ENCODE measurements at places on chromosomes 1 and 21. TPM values are rescaled to one million over a fixed set of nuclear protein-coding genes. Genes with fewer than 3 reads are reported as not detected.

CCDC181 gene
- not detected for total RNA-seq

IL10 gene
- not detected for total RNA-seq

GBP7 gene
- not detected for total RNA-seq

SPRR5 gene
- total RNA-seq, result not detected

CIART gene
- total RNA-seq, result 1.4 TPM

TMOD4 gene
- 0.87 TPM for total RNA-seq

CLCA1 gene
- total RNA-seq, result not detected

DNA sequence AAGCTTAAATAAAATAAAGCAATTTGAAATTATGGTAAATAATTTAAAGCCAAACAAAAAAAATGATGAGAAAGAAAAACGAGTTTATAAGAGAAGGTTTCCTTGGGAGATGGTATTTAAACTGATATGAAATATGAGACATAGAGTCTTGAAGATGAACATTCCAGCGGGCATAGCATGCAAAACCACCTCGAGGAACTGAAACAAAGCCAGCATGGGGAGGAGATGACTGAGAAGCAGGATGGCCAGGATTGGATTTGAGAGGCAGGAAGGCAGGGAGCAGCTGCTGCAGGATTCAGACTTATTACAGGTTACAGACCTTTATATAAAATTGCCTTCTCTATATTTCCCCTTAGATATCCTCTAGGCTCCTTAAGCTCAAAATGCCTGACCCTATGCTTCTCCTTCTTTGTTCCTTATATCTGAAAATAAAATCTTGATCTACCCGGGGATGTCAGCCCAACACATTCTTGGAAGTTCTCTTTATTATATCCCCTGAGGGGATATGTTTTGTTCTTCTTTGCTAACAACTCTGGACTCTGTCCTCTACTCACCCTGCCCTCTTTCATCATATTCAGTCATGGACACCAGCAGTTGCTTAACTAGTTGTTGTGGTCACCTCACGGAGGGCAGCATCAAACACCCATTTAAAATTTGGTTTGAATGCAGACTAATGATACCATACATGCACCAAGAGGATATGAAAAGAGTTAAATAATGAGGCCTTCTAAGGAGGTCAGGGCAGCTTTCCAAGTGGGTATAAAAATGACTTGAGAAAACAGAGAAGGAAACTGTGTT, 719.1 kb upstream of the B3GALT2 start:
- DNase-seq, result no peak

DNA sequence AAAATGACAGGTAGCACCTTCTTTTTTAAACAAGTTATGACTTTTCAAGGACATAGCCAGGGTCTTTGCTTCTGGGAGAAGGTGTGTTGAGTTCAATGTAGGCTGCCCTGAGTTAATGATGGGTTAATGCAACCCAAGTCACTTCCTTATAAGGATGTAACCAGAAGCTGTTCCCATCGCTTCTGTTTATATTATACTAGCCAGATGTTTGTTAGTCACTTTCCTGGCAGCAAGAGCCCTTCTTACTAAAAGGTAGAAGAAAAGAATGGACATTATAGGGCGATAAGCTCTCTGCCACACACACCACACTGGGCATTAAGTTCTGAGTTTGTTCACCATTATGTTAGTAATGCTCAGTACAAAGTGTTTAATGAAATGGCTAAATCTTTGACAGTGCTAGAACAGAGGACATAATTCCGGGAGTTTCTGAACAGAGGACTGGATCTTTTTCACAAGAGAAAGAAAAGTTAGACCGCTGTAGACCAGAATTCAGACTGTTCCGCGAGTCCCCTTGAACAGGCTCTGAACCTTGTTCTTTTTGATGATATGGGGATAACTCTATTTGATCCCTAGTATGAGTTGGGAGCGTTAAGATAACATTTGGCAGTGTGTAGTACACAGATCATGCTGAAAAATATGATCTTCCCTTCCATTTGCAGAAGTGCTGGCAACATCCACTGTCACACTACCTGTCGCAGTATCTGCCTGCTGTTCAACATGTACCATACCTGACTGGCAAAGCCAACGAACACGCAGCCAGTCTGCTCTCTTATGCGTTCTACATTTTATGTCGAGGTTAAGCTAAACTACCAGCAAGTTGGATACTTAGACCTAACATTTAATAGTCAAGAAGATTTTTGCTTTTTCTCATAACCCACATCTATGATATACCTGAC, 41.0 kb downstream of the DEGS1 start:
- DNase-seq, result no peak

DNA sequence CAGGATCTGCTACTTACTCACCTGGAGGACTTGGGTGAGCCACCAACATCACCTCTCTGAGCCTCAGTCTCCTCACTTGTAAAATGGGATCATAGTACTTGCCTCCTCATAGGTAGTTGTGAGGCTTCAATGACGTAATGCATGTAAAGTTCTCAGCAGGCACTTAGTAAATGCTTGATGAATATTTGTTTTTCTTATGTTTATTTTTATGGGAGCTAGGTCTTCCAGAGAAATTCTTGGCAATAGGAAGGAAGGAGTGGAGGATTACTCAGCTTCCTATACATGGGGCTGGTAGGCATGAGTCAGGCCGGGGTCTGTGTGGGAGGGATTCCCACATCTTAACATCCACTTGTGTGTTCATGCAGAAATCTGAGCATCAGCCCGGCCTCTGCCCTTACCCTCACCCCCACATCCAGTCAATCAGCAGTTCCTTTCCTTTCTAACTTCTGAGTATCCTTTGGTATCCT, 95.4 kb upstream of the USP24 start:
- peak; percentile 81 for DNase-seq

GRCh38 chr1:206094024-206094423, 23.2 kb downstream of the AVPR1B start:
- no peak for DNase-seq

GRCh38 chr1:65469126-65469888, 48.8 kb downstream of the LEPR start:
- DNase-seq, result no peak

- no peak for DNase-seq
Measured at GRCh38 chr1:114082867-114083585, 70.6 kb downstream of the SYT6 start.

DNA sequence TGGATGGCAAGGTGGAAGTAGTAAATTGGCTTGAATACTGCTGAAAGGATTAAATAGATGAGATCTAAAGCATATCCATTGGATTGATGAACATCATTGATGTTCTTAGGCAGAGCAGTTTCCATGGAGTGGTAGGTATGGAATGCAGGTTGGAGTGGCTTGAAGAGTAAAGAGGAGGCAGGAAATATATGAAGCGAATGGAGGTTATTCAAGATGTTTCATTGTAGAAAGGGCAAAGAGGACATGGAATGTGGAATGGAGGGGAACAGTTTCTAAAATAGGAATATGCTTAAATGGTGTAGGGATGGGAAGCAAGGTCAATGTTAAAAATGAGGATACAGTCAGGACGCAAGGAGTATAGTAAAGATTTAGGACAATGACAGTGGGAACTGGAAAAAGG, 6.1 kb downstream of the OSBPL9 start:
- no peak for DNase-seq

- DNase-seq, result peak; percentile 61
Measured at GRCh38 chr21:42233067-42233961, 14.4 kb downstream of the ABCG1 start.

DNA sequence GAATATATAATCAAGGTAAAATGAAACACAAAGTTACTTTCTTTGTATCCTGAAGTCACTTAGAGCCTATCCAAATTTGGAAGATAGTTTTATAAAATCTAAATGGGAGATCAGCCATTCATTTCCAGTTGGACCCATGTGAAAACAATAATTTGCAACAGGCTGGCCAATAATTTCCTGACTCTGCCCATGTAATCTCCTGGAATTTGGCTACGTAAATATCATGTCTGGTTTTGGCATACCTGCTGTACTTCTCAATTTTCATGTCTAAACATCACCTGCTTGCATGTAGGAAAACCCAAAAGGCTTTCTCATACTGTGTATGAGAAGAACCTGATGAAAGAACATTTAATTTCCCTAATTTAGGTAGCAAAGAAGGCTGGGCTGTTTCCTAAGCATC, 7.7 kb upstream of the CYP4Z1 start:
- no peak for DNase-seq

DNA sequence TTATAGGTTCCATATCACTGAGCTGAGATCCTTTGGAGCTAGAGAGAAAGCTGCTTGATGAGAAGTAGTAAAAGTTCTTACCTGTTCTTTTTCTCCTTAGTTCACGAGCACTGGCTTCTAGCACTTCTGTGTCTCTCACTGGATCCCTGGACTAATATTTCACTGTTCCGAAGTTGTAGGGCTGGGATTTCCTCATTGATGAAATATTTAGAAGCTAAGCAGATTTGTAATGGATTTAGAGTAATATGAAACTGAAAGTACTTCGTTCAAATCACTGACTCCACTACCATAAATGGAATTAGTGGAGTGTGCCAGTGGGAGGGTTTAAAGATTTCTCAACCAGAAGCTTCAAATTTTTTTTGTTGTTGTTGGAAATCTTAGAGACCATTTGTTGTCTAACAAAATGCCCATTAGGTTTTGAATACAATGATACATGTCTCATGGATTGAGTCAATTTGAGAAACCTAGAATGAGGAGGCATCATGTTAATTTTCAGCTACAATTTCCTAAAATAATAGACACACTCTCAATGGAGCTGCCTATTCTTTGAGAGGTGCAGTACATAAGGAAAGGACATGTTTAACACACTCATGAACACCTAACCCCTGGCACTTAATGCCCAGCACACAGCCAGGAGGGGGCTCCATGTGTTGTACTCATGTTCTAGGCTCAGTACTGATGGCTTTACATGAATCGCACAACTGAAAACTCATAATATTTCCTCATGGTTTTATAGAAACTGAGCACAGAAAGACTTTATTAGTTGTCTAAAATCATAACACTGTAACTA, at the start of gene GBP1:
Gene GBP1, minus strand, starts transcription at position 130 of the 790 bp plus-strand sequence. CDS start 1,974 bp downstream, outside the sequence.
- DNase-seq, result peak; percentile 6

GRCh38 chr21:33432496-33432895, 29.3 kb downstream of the IFNGR2 start:
- DNase-seq, result no peak

DNA sequence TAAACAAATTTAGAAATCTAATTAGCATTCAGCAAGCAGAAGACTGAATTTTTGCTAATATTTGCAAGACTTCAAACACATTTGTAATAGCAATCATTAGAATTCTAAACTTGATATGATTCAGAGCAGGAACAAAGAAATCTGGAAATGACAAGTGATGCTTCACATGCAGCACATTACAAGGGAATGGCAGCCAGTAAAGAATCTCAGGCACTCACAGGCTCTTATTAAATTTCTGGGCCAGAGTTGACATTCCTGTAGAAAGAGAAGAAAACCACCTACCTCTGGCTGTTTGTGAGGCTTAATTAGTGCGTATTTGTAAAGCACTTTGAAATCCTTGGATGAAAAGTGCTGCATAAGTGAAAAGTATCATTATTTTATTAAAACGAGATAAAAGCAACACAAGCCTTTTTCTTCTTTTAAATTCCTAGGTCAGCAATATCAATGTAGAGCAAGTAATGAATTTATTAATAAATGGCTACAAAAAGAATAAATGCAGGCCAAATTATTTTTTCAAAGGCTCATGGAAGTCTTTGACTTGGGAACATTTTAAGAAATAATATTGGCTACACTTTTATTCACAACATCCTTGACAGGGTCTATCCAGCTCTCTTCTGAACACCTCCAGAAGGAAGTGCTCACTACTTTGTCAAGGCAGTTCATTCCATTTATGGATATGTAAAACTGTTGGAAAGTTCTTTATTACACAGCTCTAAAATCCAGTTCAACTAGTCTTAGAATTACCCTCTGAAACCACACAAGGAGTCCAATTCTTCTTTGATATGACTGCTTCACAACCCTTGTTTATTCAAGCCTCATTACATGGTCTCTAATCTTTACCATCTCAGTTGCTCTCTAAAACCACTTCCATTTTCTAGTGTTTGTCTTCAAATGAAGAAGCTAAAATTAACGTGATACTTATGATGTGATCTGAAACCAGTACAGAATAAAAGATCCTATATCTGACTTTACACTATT, 32.1 kb upstream of the SCYL3 start:
- DNase-seq, result no peak

DNA sequence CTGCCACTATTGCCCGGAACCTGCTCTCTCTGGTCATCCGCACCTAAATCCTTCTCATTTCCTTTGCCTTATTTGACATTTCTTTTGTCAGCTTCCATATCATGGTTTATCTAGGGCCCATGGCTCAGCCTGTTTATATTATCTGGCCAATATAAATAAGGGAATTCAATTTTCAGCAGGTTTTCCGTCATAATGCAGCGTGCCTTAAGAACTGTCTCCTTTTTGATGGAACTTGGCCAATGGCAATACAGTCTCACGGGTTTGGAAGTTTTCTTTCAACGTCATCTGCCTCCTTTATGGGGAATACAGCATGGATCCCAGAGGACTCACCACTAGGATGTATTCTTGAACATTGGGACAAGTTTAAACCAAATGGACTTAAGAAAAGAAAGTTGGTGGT, 77.8 kb upstream of the KIAA0040 start:
- DNase-seq, result peak; percentile 46

DNA sequence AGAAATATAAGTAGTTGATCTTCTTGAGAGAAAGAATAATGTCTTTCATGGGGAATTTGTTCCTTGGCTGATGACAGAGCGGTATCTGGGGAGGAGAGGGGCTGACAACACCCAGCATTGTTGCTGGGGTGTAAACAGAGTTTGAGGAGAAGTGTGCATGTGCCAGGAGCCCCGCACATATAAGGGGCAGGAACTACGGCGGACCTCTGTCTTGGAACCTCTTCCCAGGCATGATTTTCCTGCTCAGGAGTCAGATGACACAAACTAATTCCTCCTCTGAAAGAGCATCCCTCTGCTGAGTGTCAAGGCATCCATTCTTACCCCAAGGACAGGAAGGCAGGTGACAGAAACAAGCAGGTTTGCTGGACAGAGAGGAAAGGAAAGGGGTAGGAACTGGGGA, 119.1 kb downstream of the TPTE start:
- DNase-seq, result no peak

GRCh38 chr1:13760340-13760739, 60.4 kb downstream of the PRDM2 start:
- no peak for DNase-seq

- DNase-seq, result no peak
Measured at GRCh38 chr1:17611991-17612390, 72.5 kb downstream of the ARHGEF10L start.

- no peak for DNase-seq
Measured at GRCh38 chr1:43256675-43257570, 12.9 kb upstream of the TMEM125 start.

GRCh38 chr1:224211206-224211962, 28.3 kb downstream of the DEGS1 start:
- peak; percentile 27 for DNase-seq

- peak; percentile 12 for DNase-seq
Measured at GRCh38 chr1:112674986-112675727, 698 bp downstream of the MOV10 start.
